Breast epithelium (tissue), 4 donors: ENCODE measurements at places on chromosomes 16 and 17. TPM values are rescaled to one million over a fixed set of nuclear protein-coding genes. Genes with fewer than 3 reads are reported as not detected.

Gene ABCA9
- 92.7 TPM for total RNA-seq

Gene DRC3
- total RNA-seq, result 10.5 TPM

Gene HP
- 543 TPM for total RNA-seq

Gene RASL10B
- total RNA-seq, result 5.9 TPM
